ENCODE measurements at places on chromosomes 5 and 9. TPM values are rescaled to one million over a fixed set of nuclear protein-coding genes. Genes with fewer than 3 reads are reported as not detected.
A peak's percentile ranks its signal among the peaks of the same experiment; 100 is the strongest.

Gene MUSK
- total RNA-seq: not detected

Gene LCNL1
- total RNA-seq: 5.8 TPM

Gene IER5L
- total RNA-seq: 56.5 TPM

Gene CDC23
- 32.4 TPM for total RNA-seq

Gene HAVCR1
- total RNA-seq: not detected

Gene GOLM1
- total RNA-seq: 88.8 TPM

Gene RPL35
- 837 TPM for total RNA-seq

Gene PARP8
- total RNA-seq: 23.3 TPM

Gene AQP3
- 3.6 TPM for total RNA-seq

Gene WHRN
- 14.9 TPM for total RNA-seq

- no peak for DNase-seq
Measured at GRCh38 chr9:123608104-123608503, 252.1 kb downstream of the CRB2 start.

- DNase-seq: no peak
Measured at GRCh38 chr9:133199648-133200321, 9.3 kb downstream of the OBP2B start.

GRCh38 chr9:76176171-76176570 is 218.1 kb downstream of the RFK start:
- no peak for DNase-seq

- no peak for DNase-seq
Measured at GRCh38 chr9:16661816-16662215, 208.7 kb downstream of the BNC2 start.

- peak; percentile 59 for DNase-seq
Measured at GRCh38 chr5:115423541-115423940, 121.0 kb downstream of the FEM1C start.

GRCh38 chr9:80467632-80468031 is 895.9 kb downstream of the TLE4 start:
- no peak for DNase-seq

DNA sequence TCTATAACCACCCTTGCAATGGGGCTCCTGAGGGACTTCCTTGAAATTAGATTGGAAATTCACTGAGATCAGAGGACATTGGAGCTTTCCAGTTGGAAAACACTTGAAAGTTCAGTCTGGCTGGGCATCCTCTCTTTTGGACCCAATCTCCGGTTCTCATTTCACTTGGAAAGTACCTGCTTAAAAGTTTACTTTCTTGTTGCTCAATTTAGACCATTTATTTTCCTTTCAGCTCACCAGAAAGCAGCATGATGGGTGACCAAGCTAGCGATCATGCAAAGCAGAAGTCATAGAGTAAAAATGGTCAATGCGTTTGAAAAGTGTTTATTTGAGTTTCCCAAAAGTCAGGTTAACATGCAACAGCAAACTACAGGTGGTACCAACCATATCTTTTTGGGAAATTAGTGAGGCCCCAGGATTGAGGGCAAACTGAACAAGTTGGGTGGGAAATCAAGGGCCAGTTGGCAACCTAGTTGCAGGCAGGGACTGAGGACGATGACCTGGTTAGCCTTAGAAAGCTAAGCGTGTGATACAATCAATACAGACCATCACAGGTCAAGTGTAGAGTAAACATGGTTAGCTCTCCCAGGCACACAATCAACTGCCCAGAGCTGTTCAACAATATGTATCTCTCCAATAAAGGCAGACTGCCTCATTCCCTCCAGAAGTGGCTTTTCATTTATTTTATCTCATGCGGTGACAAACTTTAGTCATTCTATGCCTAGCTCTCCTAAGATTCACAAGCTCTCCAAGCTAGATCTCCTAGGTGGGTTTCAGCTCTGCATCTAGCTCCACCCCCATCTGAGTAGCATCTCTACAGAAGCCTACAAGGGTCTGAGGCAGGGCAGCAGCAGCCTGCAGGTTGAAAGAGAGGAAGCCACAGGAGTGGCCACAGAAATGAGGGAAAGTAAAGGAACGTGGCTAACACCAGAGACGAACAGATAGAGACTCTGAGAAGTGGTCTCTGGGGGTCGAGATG is 136.9 kb downstream of the UGCG start:
- no peak for DNase-seq

- no peak for DNase-seq
Measured at GRCh38 chr9:33939924-33940874, 108.5 kb downstream of the UBAP2 start.

DNA sequence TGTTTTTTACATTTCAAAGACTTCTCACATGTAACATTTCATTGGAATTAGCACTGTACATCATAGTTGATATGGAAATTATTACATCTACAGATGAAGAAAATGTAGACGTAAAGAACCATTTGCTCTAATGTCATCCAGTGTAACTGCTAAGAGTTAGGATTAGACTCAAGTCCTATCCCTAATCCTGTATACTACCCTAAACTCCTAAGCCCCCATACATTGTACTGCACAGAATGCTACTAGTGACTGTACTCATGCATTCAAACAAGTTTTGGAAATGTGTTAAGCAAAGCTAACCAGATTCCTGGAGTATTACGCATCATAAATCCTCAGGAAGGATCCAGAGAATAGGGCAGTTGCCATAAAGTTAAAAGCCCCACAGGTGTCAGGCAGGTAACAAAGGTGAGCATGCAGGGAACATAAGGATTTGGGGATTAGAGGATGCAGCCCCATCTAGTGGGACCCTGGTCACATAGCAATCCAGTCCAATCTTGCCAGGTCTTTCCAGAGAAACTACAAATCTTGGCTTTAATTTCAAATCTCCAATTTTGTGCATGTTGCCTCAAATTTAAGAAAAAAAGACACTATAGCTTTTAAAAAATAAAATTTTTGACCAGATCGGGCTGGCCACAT is 32.0 kb downstream of the HAVCR1 start:
- DNase-seq: no peak

- no peak for DNase-seq
Measured at GRCh38 chr5:130102960-130103359, 198.7 kb downstream of the CHSY3 start.

DNA sequence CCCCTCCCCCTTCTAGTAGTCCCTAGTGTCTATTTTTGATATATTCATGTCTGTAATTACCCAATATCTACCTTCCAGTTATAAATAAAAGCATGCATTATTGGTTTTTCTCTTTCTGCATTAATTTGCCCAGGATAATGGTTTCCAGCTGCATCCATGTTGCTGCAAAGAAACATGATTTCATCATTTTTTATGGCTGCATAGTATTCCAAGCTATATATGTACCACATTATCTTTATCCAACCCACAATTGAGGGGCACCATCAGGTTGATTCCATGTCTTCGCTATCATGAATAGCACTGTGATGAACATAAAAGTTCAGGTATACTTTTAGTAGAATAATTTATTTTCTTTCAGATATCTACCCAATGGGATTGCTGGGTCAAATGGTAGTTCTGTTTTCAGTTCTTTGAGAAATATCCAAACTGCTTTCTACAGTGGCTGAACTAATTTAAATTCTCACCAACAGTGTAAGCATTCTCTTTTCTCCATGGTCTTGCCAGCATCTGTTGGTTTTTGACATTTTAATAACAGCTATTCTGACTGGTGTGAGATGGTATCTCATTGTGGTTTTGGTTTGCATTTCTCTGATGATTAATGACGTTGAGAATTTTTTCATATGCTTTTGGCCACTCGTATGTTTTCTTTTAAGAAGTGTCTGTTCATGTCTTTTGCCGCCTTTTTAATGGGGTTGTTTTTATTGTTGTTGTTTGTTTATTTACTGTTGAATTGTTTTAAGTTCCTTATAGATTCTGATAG is 746.1 kb upstream of the MEF2C start:
- DNase-seq: no peak

DNA sequence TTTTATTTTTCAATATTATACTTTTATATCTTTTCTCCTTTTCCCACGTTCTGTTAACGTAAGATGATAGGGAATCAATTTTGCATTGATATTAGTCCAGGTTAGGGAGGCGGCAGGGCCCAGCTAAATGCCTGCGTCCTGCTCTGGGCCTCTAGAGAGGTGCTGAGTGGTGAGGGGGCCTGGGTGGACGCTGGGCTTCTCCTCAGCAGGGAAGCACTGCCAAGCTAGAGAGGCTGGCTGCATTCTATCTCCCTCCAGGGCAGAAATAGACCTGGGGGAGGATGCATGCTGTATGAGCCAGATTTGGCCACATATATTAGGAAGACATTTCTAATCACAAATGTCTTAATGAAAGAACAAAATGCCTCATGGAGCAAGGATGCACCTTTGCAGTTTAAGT is 43.6 kb upstream of the NKX2-5 start:
- DNase-seq: no peak

DNA sequence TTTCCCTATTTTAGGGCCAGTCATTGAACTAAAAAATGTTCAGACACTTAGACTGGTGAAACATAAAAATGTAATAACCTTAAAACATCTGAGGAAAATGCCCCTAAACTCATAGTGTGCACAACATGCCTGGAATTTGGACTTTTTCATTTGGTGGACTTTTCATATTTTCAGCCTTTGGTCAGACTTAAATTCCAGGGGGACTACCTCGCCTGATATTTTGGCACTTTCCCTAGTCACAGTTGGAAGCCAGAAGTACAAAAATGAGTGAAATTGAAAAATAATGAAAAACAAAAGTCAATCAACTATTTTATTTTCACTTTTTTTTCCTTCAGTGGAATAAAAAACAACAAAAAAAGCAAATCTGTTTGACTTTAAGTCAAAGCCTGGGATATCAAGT is 256.2 kb downstream of the ACTL7B start:
- DNase-seq: no peak

DNA sequence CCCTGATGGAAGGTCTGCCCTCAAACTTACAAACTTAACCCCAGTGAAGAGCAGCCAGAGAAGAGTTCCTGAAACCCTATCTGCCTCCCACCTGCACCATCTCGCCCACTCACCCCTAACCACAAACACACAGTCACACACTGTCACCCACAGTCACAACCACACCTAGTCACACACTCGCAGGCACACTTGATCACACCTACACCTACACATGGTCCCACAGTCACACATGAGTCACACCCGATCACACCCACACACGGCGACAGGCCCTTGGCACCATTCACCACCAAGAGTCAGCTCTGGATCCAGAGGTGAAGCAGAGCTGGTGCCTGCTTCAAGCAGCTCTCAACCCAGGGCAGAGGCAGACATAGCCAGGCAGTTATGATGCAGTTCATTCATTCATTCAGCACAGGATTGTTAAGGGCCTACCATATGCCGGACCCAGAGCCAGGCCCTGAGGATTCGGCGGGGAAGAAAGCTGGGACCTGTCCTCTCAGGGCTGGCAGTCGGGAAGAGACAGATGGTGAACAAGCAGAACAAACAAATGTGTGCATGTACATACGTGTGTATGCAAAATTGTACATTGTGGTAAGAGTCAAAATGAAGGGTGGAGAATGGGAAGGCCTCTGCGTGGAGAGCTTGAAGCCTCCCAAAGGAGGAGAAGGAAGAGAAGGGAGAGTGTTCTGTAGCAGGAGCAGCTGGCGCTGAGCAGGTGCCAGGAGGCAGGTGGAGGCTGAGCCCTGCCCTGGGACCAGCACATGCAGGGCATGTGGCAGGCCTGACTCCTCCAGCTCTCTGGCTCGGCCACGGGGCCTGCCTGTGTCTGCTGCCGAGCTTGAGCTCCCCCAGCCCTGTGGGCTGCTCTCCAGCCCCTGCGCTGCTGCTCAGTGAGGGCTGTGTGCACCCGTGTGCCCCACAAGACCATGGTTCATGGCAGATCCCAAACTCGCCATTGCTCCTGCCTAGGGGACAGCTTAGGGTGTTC is 6.4 kb downstream of the TSPAN17 start:
- DNase-seq: no peak

DNA sequence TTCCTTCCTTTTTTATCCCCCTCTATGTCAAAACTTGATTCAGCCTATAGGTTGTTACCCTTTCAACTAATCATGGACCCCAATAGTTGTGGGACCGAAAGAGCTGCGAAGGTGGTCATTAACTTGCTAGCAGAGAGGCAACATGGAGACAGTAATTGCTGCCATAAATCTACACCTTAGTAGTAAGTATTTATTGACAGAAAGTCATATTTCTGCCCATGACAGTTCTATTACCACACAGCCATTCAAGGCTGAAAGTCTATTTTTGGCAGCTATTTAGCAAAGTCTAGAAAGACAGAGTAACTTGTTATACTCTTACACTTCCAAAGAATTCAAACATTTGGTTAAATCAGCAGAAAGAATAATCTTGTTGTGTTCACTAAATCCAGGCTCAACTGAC is 236.2 kb downstream of the PRELID2 start:
- DNase-seq: no peak

- no peak for DNase-seq
Measured at GRCh38 chr5:58787987-58788386, 205.1 kb downstream of the RAB3C start.
